ENCODE measurements at places on chromosomes 1 and 21.

DNA sequence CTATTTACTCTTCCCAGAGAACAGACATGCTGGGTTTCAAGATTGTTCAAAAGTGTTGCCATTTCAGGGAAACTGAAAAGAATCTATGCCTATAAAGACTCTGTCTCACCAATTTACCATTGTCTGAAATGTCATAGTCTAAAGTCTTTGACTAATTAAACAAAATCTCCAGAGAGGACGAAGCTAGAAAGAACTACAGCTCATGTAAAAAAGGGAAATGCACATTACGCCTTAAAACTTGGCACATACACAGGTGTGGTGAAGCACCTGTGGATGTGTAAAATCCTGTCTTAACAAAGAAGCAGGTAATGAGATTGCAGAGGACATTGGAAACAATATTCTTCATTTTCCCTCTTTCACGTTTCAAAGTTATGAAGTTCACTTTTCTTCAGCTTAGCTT lies 130.6 kb downstream of the EIF4G3 start:
- no peak for DNase-seq

DNA sequence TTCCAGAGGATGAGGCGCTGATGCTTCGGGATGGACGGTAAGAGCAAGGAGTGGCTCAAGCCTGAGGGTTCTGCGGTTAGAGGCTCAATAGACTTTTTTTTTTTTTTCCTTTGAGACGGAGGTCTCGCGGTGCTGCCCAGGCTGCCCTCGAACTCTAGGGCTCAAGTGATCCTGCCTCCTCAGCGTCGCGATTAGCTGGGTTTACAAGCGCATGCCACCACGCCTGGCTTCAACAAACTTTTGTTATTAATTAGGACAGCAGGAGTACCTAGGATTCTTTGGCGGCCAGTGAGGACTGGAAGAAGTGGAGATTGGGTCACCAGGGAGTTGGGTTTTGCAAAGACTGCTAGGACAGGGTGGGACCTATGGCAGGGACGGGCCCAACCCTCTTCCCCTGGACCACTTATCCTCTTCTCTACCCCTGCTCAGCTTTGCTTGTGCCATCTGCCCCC lies 587 bp downstream of the SCNM1 start:
- no peak for DNase-seq

- peak; percentile 81 for DNase-seq
Measured at GRCh38 chr1:182676274-182676673, 8.1 kb downstream of the RGS8 start.

DNA sequence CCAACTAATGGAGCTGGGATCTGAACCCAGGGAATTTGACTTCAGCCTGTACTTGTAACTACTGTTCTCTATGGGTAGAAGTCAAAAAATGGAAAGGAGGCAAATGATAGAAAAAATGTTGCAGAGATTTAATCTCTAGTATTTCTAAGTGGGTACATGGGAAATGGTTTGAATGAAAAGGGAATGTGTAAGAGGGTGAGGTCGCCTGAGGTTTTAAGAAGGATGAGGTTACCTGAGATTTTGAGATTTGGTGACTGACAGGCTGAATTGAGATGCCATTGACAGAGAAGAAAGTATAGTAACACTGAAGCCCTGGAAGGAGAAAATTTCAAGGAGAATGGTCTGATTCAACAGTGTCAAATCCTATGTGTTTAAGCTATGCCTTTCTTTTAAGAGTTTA lies 5.5 kb downstream of the CAMSAP2 start:
- no peak for DNase-seq

DNA sequence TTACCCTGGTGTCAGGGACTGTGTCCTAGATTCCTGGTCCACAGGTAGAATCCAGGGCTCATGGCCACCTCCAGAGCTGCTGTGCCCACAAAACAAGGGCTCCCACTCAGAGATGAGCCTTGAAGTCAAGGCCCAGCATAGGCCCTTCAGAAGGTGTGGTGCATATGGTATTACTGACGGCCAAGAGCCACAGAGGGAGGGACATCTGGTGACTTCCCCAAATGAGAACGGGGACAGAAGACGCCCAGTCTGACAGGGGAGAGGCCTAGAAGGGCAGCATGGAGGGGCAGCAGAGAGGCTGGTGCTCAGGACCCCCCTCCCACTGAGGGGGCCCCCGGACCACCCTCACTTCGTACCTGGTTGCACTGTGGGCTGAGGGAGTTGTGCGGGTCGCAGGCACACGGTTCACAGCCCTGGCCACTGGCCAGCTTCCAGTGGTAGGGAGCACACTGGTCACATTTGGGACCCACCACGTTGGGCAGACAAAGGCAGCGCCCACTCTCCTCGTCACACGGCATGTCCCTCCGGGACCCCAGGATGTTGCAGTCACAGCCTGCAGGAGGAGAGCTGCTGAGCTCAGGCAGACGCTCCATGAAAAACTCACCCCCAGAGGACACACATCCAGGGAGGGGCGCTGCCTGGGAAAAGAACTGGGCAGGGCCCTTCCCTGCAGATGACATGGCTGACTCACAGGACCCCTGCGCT lies 25.0 kb downstream of the LAMB3 start:
- DNase-seq = no peak

DNA sequence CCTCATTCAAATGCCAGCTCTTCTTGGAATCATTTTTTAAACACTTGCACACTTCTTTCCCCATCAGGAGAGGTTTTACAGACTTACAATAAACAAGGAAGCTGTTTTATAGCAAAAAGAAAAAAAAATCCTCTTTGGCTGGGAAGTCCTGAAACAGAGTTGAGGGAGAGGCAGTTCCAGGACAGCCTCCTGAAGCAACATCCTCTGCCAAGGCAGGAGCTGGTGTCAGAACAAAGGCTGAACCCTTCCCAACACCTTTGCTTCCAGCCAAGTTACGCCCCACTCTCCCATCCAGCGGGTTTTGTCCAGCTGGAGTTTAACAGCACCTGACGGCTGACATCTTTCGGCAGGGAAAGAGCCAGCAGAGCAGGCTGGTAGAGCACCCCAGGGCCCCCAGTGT lies 287.8 kb downstream of the RRAGC start:
- peak; percentile 46 for DNase-seq

GRCh38 chr1:45687754-45688740 lies at the start of gene TMEM69:
Gene TMEM69, plus strand, starts transcription at chr1:45688181. Its CDS starts 2,888 bp downstream, at chr1:45691069.
- DNase-seq = peak; percentile 92

DNA sequence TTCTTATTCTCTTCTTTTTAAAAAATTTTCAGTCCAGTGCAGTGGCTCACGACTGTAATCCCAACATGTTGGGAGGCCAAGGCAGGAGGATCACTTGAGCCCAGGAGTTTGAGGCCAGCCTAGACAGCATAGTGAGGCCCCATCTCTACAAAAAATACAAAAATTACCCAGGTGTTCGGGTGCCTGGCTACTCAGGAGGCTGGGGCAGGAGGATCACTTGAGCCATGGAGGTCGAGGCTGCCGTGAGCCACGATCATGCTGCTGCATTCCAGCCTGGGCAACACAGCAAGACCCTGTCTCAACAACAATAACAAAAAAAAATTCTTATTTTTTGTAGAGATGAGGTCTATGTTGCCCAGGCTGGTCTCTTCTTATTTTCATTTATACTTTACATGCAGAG lies 7.9 kb downstream of the PLA2G2D start:
- DNase-seq = no peak

DNA sequence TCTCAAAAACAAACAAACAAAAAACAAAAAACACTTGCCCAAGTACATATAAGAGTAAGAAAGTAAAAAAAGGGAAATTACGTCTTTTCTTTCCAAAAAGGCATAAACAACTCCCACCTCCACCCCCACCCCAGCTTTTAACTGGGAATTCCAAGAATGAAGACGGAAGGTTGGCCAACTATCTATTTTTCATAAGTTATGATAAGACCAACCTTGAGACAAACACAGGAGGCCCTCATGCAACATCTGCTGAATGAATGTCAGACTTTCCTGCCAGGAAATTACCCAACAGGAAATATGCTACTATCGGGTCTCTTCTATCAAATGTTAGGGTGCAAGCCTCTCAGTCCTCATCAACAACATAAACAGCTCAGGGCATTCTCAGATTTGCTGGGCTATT lies 1.9 kb downstream of the BSDC1 start:
- no peak for DNase-seq

GRCh38 chr21:31386006-31386405 lies 41.9 kb upstream of the TIAM1 start:
- no peak for DNase-seq

DNA sequence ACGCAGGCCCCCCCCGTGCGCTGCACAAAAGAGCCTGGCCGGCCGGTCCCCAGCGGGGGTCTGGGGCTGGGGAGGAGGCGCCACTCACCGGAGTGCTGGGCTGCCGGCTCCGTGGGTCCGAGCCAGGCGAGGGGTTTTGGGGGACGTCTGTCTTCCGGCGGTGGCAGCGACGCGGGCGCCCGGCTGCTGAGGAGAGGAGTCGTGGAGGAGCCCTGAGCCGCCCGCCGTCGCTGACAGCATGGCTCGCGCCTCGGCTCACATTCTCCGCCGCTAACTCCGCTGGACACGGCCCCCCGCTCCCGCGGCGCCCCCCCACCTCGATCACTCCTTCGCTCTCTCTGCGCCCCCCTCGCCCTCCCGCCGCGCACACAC lies 649 bp downstream of the AHDC1 start:
- DNase-seq = no peak

DNA sequence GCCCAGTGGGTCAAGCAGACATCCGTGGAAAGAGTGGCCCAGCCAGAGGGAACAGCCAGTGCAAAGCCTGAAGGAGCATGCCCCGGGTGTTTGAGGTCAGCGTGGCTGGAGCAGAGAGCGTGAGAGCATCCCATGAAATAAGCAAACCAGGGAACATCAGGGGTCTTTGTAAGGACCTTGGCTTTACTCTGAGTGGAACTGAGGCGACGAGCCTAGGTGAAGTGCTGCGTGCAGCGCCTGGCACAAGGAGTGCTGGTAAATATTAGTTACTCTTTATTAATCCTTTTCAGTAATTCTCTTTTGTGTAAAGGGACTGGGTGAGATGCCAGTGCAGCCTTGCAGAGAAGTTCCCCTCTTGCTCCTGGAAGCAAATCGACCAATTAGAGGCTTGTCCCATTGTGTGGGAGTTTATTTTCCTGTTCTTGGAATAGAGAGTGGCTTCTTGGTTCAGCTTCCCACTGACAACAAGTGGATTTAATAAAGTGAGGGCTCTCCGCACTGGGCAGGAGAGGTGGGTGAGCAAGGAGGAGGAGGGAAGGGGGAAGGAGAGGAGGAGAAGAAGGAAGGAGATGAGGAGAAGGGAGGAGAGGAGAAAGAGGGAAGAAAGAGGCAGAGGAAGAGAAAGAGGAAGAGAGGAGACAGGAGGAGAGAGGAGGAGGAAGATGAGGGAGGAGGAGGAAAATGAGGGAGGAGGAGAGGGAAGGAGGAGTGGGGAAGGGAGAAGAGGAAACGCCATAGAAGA lies 37.6 kb upstream of the DISP3 start:
- no peak for DNase-seq

- peak; percentile 57 for DNase-seq
Measured at GRCh38 chr1:205523891-205524793, 19.7 kb downstream of the CDK18 start.

DNA sequence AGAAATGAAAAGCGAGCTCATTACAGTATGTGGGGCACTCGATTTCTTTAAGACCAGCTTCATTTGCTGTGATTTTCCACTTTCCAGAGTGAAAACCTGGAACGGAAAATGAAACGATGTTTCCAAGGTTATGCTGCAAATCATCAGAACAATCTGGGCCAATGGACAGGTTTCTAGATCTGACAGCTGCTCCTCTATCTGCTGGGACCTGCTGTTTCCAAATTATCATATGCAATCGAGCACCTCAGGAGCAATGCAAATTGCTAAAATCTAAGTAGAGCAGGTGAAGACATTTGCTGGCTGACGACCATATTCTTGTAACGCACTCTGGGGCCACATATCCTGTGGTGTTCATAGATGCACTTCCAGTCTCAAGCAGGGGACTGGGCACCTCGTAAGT lies 39.7 kb upstream of the TIAM1 start:
- no peak for DNase-seq

GRCh38 chr1:244207935-244208244 lies 156.8 kb downstream of the ZBTB18 start:
- DNase-seq = no peak

GRCh38 chr1:184836934-184837895 lies 82.6 kb upstream of the EDEM3 start:
- peak; percentile 93 for DNase-seq

DNA sequence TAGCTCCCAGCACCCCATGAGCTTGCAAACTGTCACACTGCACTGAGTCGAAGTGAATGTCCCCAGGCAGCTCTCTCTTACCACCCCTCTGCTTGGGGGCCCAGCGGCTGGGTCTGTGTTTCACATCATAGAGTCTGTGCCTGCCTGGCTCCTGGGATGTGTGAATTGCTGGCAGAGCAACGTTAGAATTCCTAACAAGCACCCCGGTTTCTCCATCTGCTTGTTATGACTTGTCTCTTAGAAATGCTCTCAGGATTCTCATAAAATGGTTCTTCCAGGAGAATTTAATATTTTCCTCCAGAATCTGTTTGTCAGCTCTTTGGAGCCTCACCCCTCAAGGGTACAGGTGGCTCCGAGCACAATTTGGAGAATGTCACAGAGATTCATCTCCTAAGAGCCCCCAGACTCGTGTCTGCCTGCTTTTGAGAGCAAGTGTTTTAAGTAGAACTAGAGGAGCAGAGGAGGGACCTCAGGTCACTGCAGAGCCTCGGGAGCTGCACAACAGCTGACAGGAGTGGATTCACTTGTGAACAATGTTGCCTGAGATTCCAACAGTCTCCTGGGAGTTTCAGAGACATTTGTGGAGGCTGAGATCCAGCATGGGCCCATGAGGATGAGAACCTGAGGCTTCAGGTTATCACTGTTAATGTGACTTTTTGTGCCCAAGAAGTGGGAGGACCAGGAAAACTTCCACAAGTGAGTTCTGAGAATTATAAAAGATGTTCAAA lies 131.5 kb downstream of the KCNJ6 start:
- DNase-seq = no peak

DNA sequence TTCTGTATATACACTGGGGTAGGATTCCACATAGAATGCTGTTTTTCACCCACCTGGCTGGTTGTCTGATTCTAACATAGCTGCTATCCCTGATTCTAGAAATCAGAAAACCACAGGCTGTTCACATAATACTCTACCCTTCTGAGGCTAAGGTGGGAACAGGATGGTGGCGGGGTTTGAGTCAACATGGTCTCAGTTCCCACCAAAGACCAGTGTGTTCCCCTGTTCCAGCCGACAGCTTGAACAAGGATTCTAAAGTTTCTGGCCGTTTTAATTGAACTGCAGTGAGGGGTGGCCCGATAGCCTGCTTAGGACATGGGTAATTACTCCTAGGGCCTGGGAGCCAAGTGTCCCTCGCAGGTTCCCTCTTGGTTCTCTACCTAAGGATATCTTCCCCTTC lies 38.4 kb downstream of the PEX14 start:
- DNase-seq = no peak

DNA sequence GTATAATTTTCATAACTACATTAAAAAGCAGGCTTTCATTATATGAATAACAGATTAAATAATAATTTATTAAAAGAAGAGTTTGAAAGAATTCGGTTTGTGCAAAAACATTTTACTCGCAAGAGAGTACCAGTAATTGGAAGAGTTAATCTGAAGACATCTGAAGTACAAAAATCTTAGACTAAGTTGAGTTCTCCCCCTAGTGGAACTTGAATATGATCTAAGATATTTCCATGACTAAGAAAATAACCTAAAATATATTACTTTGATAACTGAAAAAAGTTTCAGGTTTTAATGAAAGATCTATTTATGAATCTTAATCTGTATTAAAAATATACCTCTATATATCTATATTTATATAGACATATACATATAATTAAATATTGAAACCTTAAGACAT lies 112.5 kb upstream of the GFI1 start:
- no peak for DNase-seq

- no peak for DNase-seq
Measured at GRCh38 chr1:185987611-185988321, 253.6 kb downstream of the HMCN1 start.

Measured in muscle of back (tissue), 13 donors.